Stimulated activated CD8-positive, alpha-beta memory T cell treated with anti-CD3 and anti-CD28 coated beads, Interleukin-15, amount 100 ng/mL, for 24 hours (primary cell): ENCODE measurements at places on chromosomes 2 and 18.

GRCh38 chr2:13193900-13194299, 477.2 kb downstream of the TRIB2 start:
- no peak for DNase-seq

DNA sequence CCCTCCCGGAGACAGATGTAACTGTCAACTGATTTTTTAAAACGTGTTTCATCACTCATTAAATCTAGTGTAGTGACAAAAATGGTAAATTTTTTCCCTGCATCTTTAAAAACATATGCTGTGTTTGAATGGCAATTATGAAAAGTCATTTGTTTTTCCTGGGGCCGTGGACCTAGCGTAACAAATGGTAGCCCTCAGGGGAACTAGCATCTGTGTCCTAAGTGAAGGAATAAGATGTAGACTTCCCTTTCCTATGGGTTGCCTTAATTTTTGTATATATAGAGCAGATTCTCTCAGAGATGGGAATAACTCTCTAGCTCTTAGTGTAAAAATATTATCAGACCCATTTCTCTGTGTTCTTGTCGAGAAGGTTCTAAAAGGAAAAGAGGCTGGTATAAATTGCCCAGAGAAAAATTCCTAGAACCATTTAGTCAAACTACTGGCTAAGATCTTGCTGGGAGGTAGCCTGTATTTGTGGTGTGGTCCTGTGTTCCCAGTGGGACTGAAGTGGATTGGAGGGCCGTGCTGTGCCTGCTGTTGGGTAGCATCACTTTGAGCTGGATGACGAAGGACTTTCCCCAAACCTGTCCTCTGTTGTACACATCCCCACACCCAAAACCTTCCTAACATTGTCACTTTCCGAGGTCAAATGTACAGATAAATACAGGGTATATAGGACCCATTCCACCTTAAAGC, 85.8 kb downstream of the LIMS1 start:
- no peak for DNase-seq

DNA sequence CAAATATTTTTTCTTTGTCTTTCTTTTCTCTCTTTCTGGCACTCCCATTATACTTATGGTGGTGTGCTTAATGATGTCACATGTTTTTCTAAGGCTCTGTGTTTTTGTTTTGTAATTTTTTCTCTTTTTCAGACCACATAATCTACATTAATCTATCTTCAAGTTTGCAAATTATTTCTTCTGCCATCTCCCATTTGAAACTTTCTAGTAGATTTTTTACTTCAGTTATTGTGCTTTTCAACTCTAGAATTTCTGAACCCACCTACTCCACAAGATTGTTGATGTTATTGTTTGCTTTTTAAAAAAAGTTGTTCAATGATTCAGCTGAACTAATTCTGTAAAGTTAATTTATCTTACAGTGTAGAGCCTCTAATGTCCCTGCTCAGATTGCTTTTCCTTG, 121.4 kb downstream of the SCN3A start:
- no peak for DNase-seq

- DNase-seq, result no peak
Measured at GRCh38 chr2:37896319-37896718, 28.8 kb upstream of the RMDN2 start.

- DNase-seq, result no peak
Measured at GRCh38 chr2:15160201-15160991, 400.7 kb downstream of the NBAS start.

GRCh38 chr2:107242811-107243210, 356.8 kb upstream of the ST6GAL2 start:
- no peak for DNase-seq

DNA sequence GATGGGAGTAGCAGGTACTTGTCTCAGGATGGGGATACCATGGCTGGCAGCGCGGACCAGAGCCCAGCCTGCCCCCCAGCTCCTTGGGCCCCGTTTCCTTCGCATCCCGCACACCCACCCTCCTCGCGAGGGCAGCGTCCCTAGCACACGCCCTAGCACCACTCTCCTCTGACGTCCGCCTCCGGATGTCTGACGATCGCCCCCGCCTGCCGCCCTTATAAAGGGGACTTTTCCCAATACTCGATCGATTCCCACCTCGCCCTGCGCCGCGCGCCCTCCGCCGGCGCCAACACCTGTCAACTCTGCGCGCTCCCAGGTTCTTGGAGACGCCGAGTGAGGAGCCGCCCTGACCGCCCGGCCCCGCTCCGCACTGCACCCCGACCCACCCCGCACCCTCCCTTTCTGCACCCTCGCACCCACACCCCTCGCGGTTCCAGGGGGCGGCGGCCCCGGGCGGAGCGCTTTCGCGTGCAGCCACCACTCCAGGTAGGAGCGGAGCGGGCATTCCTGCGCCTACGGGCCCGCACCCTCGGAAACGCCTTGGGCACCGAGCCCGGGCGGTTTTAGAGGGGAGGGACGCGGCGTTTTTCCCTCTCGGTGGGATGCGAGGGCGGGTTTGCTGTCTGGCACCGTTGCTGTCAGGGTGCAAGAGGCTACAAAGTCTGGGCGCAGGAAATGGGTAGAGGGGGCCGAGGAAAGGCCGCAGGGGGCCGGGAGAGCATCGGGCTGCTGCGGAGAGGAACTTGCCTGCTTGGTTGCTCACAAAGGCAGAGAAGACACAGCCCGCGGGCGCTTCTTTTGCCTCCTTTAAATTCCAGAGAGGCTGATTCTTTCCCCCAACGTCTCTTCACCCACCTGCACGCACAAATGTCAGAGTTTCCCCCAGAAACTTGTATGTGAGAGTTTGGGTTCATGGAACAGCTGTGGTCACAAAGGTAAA, at the start of gene SLC5A7:
TSS of gene SLC5A7 (plus strand) at position 247 of the 940 bp plus-strand sequence. CDS start 1,632 bp downstream, outside the sequence.
- DNase-seq, result no peak

DNA sequence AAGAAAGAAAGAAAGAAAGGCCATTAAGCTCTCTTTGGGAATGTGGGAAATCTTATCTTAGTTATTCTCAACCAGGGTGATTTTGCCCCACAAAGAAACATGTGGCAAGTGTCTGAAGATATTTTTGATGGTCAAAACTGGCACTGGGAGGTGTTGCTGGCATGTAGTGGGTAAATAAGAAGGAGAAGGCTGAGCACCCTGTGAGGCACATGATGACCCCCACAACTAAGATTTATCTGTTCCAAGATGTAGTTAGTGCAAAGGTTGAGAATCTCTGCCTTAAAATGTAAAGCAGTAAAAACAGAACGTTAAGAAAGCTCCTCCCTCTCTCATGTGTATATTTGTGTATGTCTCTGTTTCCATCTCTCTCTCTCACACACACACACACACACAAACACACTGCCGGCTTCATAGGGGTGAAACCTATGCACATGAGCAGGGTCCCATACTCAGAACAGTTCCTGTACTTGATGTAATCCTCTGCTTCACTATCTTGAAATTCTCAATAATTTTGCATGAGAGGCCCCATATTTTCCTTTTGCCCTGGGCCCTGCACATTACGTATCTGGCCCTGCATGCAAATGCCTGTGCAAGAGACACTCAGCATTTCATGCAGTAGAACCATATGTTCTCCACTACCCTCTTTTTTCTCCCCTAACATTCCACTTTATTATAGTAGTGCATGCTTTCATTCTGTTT, 94.3 kb downstream of the MREG start:
- DNase-seq, result no peak

GRCh38 chr2:185239491-185239890, 499.1 kb upstream of the FSIP2 start:
- DNase-seq, result no peak

DNA sequence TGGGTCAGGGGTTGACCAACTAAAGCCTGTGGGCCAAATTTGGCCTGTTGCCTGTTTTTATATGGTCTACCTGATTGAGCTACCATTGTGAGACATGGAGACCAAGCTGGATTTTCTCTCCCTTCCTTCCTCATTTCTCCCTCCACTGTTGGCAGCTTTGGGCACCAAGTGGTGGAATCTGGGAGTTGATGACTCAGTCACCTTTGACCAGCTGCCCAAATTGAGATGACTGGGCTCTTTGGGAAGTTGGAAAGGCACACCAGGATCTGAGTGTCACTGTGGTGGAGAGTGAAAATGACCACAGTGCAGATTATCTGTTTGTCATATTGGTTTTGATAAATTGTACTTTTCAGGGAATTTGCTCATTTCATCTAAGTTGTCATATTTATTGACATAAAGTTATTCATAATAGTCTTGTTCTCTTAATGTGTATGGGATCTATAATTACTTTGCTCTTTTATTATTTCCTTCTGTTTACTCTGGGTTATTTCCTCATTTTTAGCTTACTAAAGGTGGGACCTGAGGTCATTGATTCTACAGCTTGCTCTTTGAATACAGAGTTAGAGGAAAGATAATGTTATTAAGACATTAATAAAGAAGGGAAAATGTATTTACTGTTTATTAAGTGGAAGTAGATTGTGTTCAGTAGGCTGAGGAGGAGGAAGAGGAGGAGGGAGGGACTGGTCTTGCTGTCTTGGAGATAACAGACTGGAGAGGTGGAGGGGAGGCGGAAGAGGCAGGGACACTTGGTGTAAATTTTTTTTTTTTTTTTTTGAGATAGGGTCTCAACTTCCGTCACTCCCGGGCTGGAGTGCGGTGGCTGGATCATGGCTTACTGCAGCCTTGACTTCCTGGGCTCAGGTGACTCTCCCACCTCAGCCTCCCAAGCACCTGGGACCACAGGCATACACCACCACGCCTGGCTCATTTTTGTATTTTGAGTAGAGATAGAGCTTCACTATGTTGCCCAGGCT, 31.8 kb downstream of the AGFG1 start:
- no peak for DNase-seq

GRCh38 chr2:197969391-197969893, 165.0 kb downstream of the PLCL1 start:
- no peak for DNase-seq

DNA sequence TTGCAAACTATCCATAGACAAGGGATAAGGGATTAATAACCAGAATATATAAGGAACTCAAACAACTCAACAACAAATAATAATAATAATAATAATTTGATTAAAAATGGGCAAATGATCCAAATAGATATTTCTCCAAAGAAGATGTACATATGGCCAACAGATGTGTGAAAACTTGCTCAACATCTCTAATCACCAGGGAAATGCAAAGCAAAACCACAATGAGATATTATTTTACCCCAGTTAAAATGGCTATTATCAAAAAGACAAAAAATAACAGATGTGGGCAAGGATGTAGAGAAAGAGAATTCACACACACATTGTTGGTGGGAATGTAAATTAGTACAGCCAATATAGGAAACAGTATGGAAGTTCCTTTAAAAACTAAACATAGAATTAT, 26.9 kb downstream of the DNAH7 start:
- no peak for DNase-seq
